ENCODE measurements at places on chromosomes 5 and 9. TPM values are rescaled to one million over a fixed set of nuclear protein-coding genes. Genes with fewer than 3 reads are reported as not detected.

KCTD16 gene
- total RNA-seq = 0.37 TPM

SEPTIN8 gene
- total RNA-seq = 60.2 TPM

NR6A1 gene
- 0.78 TPM for total RNA-seq

IFNK gene
- not detected for total RNA-seq

GLT6D1 gene
- total RNA-seq = not detected
